Activated naive CD8-positive, alpha-beta T cell treated with anti-CD3 and anti-CD28 coated beads, Interleukin-2, amount 50 U/mL, for 24 hours (primary cell): ENCODE measurements at places on chromosomes 1 and 21.
A peak's percentile ranks its signal among the peaks of the same experiment; 100 is the strongest.

GRCh38 chr1:182404781-182405180, 4.3 kb upstream of the TEDDM1 start:
- DNase-seq, result no peak

- no peak for DNase-seq
These were observed 19.3 kb upstream of the POFUT2 start for GRCh38 chr21:45306832-45307571.

GRCh38 chr1:156070548-156070947, 9.6 kb downstream of the RAB25 start:
- DNase-seq, result no peak

DNA sequence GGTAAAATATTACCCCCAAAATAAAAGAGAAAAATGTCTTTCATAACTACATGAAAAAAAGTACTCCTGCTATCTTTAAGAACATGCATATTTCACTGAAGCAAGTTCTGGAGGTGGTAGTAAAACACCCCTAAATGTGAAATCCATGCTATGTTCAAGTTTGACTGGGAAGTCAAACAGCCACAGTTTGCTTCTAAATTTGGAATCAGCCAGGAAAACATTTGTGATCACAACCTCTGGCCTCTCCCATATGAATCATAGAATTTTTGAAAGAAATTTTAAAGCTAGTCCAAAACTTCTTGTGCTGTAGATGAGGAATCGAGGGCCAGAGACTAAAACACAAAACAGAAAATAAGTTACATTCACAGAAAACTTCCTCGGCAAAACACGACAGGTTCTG, 6.6 kb downstream of the SORT1 start:
- no peak for DNase-seq

GRCh38 chr1:107254306-107254705, 113.5 kb downstream of the NTNG1 start:
- no peak for DNase-seq

- DNase-seq, result no peak
These were observed 12.6 kb upstream of the NUP210L start for GRCh38 chr1:154167461-154167860.

GRCh38 chr1:53078333-53079101, 16.5 kb downstream of the PODN start:
- DNase-seq, result no peak

- DNase-seq, result peak; percentile 48
These were observed 49.3 kb downstream of the CD34 start for GRCh38 chr1:207861442-207862177.

GRCh38 chr1:71908303-71908702, 374.0 kb downstream of the NEGR1 start:
- no peak for DNase-seq

- DNase-seq, result no peak
These were observed 65.6 kb downstream of the NTPCR start for GRCh38 chr1:233015965-233016364.

- DNase-seq, result no peak
These were observed 10.1 kb downstream of the MFSD2A start for GRCh38 chr1:39965044-39965443.

GRCh38 chr1:204507317-204508105, 8.7 kb upstream of the MDM4 start:
- DNase-seq, result no peak

- DNase-seq, result no peak
These were observed 119.7 kb downstream of the PPIAL4G start for GRCh38 chr1:148363439-148363810.

- DNase-seq, result no peak
These were observed 66.8 kb downstream of the OBSCN start for GRCh38 chr1:228274452-228275178.

DNA sequence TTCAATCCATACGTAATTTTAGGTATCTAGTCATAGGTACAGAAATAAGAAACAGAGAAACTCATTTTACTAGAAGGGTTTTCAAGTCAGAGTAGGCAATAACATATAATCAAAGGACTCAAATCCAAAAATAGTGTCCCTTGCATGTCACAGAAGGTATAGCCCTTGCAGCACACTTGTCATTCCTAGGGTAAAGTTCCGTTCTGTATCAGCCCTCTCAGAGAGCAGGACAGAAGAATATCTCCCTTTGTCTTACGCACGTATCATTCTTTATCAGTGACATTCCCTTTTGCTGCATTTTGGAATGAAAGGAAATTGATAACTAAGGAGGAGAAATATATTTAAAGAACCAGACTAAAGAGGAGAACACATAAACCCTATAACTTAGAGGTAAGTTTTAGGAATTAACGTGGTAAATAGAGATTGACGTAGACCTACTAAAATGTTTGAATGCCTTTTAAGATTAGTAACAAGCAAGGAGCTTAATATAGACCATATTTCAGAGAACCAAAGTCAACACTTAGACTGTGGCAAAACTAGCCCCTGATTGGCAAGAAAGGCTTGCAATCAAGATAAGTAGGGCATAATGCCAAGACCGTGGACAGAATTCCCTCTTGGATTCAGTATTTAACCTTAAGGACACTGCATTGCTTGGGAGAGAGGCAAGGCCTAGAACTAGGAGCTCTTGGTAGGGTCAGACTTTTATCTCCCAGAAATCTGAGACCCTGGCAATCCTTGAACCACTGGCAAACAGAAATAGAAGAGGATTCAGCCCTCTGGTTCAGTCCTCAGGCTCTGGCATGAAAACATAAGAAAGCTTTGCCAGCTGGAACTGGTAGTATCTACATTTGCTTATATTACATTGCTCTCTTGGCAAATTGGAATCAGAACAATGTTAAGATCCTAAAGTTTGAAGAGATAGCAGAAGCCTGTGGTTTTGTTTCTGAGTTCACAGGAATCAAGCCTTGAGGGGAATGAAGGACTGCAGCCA, 232.1 kb downstream of the ASTN1 start:
- DNase-seq, result no peak

- no peak for DNase-seq
These were observed 181.9 kb downstream of the ZSCAN20 start for GRCh38 chr1:33654267-33654834.

DNA sequence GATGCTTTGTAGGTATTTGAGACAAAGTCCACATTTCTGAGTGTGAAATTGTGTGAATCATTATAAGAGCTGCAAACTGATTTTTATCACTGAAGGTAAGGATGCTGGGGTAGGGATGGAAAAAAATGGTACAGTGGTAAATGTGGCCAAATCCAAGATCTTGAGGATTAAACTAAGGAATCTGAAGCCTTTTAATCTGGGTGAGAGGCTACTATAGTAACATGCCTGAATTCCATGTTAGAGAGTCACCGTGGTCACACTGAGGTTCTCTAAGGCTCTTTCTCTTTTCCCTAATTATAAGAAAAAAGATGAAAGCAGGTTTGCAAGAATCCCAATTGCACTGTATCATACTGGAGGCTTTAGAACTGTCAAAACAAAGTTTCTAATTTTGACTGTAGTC, 17.6 kb downstream of the PTGER3 start:
- DNase-seq, result no peak

GRCh38 chr21:42965211-42965560, 9.2 kb upstream of the PKNOX1 start:
- no peak for DNase-seq

DNA sequence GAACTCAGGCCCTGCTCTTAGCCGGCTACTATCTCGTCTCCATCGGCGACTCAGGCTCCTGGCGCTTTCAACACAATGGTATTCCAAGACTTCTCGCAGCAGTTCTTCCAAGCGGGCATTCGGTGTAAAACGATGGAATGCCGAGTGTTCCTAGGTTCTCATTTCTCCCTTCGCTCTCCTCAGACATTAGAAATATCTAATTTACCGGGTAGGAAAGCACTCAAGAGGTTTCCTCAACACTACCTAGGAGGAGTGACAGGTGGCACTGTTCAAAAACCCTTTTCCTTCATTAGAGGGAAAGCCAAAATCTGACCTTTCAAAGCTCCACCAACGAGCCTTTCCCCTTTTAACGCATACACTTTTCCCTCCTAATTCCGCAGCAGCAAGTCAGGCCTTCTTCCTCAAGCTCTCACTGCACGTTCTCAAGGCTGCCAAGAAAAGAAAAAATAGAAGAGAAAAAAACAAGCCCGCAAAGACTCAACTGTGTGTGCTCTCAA, 601 bp downstream of the UBE2G2 start:
- DNase-seq, result no peak

DNA sequence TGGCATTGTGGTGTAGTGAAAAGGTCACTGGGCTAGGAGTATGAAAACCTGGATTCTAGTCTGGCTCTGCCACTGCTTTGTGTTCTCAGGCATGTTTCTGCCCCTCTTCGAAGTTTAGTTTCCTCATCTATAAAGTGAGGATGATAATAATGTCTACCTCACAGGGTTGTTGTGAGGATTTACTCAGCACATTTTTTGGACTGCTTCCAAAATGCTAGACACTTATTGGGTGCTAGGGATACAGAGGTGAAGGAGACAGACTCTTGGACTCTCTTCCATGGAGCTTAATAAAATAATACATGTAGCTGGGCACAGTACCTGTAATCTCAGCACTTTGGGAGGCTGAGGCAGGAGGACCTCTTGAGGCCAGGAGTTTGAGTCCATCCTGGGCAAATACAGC, 3.6 kb downstream of the KIF2C start:
- DNase-seq, result no peak

DNA sequence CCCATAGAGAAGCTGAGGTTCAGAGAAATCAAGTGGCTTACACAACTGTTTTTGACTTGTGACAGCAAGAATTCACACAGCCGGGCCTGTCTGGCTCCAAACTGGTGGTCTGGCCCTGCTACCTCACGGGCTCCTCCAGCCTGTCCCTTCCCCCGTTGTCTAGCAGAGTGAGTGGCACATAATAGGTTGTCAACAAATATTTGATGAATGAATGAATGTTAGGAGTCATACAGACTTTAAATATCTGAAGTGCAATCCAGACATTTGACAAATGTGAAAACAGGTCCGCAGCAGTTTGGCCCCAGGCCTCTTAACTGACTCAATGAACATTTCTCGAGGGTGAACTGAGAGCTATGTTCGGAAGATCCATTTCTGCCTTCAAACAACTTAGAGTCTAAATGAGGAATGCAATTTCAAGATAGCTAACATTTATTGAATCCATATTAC, 1.1 kb upstream of the RHOC start:
- no peak for DNase-seq

GRCh38 chr1:51347398-51348146, 17.2 kb upstream of the TTC39A start:
- DNase-seq, result no peak

DNA sequence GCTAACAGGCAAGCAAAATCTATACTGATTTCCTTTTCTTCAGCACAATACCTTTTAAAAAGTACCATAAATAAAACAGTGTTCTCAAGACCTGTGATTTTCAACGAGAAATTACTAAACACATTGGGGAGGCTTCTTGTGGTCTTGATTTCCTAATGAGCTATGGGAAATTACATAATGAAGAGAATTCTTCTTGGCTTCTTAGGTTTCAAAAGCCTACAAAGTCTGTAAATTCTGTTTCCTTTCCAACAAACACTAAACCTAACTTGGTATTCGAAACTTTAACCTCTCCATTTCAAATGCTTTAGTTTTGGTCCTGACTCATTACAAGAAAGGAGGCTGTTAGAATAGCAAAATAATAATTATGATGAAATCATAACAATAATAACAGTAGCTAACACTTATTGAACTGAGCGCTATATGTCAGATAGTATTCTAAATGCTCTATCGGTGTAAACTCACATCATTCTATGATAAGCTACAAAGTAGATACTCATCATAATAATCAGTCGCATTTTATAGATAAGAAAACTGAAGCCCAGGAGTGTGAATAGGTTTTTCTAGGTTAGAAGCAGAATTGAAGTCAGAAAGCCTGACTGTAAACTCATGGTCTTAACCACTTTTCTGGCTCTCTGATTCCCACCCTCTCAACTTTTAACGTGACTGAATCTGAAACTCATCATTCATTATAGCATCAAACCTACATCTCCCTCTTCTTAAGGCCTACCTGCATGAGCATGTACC, 486.7 kb downstream of the SMYD3 start:
- DNase-seq, result no peak

GRCh38 chr21:45303091-45303615, 15.5 kb upstream of the POFUT2 start:
- no peak for DNase-seq

GRCh38 chr1:148379697-148380096, 103.4 kb downstream of the PPIAL4G start:
- DNase-seq, result no peak

GRCh38 chr21:23968008-23968407, 1639.3 kb downstream of the MRPL39 start:
- no peak for DNase-seq

DNA sequence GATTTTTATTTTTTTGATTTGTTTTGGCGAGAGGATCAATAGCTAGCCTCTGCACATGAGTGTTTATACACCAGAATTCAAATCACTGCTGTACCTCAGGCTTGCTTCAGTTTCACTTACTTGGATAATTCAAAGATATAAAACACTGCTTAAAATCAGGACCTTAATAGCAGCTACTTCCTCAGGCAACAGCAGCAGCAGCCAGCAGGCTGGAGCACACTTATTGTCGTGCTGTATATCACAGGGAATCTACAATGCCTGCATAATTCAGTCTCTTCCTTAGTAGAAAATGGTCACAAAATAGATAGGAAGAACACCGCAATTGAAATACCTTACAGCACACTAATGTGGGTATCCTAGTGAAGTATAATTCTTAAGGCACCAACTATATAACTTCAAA, 497.3 kb downstream of the NEGR1 start:
- DNase-seq, result no peak

DNA sequence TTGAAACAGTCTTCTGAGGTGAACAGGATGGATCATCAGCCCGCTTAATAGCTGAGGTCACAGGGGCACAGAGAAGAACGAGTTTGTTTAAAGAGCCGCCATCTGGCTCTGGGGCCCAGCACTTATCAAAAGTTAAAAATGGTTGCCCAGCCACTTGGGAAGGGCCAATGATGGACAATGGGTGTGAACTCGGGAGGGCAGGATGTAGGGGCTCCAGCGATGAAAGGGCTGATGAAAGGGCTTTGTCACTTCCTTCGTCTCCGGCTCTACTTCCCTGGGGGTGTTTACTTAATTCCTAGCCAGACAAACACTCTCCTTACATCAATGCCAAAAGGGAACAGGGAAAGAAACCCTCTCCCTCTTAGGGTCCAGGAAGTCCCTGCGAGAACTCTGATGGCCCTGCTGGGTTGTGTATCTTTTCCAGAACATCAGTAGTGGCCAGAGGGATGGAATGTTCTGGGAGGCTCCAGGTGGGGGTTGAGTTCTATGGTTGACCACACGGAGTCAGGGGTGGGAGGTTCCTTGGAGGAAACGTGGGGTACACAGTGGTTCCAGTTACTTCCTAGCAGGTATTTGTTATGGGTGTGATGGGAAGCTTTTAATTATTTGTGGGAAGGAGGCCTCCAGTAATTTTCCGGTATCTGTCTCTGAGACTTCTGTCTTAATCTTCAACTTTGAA, 9.0 kb upstream of the ABCG1 start:
- no peak for DNase-seq
